ENCODE measurements at places on chromosomes 7 and 10.
A peak's percentile ranks its signal among the peaks of the same experiment; 100 is the strongest.

GRCh38 chr10:13916384-13916947 lies 329.7 kb downstream of the PRPF18 start:
- DNase-seq: no peak

GRCh38 chr10:124621637-124622036 lies 122.5 kb downstream of the FAM53B start:
- DNase-seq: peak; percentile 55

DNA sequence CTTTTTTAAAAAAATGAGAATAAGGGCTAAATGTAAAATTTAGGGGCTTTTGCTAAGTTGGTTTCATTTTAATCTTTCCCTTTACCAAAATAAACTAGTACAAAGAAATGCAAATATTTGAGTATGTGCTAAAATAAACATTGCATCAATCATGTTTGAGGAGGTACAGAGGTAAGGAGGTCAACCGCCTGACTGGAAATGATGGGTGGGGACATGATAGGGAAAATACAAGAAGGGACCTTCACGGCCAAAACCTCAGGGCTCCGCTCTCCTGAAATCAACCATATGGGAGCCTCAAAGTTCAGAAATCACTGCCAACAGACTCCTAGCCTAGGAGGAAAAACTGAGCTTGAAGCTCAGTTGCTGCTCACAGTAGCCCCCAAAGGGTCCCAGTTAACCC lies 207.6 kb downstream of the AHR start:
- no peak for DNase-seq

- peak; percentile 84 for DNase-seq
Measured at GRCh38 chr10:7121154-7121797, 289.6 kb downstream of the SFMBT2 start.

DNA sequence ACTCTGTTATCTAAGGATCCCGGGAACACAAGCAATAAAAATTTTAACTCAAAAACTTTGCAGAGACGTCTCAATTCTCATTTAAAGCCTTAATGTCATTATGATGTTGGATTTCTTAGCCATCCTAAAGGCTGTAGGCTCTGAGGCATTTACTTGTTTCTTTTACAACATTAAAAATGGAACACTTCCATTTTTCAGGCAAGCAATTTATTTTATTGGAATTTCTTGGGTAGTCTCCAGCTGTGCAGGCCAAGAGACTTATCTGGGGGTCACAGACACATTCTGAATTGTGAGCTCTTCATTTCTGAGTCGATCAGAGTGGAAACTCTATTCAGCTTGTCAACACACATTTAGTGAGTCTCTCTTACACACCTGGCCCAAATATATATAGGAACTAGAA lies 48.0 kb upstream of the KIF5B start:
- no peak for DNase-seq

GRCh38 chr7:45897042-45897690 lies 8.9 kb downstream of the IGFBP1 start:
- no peak for DNase-seq

DNA sequence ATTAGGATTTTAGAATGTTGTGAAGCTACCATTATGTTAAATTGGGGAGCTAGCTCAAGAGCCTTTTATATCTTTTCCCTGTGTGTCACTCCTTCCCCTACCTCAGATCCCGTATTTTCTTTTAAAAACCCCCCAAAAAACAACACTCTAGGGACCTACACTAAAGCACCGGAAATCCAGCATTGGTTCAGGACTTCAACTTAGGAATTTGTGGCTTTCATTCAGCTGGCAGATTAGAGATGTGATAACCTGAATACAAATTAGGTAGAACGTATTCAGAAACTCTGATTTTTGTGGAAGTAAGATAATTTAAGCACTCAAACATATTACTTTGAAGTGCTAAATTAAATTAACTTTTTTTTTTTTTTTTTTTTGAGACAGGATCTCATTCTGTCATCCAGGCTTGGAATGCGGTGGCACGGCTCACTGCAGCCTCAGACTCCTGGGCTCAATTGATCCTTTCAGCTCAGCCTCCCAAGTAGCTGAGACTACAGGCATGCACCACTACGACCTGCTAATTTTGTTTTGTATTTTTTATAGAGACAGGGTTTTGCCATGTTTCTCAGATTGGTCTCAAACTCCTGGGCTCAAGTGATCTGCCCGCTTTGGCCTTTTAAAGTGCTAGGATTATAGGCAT lies 6.8 kb downstream of the TBC1D12 start:
- no peak for DNase-seq

GRCh38 chr7:4399121-4399520 lies 283.0 kb upstream of the FOXK1 start:
- no peak for DNase-seq

DNA sequence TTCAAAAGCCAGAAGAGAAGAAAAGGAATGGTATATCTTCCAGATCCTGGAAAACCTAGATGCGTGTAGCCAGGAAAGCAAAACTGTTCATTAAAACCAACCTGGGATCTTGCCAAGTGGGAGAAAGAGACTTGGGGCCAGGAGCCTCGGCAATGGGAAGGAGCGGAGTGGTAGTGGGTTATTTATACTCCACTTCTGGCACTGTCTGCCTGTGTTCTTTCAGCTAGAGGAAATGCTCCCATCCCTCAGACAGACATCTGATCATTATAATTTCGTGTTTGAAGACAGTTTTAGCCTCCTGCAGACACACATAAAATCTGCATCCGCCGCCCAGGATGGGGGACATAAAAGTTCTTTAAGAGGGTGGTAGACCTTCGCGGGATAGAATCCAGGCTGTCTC lies 421.6 kb downstream of the RPS24 start:
- DNase-seq: no peak

DNA sequence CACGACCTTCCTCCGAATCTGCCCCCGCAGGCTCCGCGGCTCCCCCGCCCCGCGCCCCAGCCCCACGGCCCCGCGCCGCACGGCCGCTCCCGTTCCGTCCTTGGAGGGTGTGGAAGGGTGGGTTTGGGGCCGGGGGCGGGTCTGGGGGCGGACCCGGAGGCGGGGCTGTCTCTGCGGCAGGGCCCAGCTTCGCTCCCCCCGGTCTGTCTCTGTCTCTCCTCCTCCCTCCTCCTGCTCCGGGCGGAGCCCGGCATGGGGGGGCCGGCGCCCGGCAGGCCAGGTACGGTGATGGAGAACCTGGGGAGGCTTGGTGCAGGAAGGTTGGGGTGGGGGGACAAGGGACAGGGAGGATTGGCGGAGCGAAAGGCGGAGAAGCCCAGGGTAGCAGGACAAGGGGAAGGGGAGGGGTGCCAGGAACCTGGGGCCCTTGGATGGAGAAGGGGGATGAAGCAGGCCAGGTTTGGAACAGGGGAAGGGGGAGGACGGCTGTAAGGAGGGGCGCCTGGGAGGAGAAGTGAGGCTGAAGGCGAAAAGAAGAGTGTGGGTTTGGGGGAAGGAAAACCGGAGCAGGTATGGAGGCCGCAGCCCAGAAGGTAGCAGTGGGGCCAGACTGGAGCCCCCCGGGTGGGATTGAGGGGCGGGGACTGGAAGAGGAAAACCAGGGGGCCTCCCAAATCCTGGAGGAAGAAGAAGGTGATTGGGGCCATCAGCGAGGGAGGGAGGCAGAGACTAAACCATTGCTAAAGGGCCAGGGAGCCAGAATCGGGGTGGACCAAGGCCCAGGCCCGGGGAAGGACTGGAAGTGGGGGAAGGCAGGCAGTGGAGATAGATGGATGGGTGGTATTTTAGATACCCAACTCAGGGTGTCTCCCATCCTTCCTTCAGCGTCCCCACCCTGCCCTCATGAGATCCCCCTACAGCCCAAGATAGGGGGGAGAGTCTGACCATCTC lies at the start of gene NYAP1:
Gene NYAP1, plus strand, starts transcription at position 206 of the 951 bp plus-strand sequence. CDS start 1,385 bp downstream, outside the sequence.
- DNase-seq: peak; percentile 90

DNA sequence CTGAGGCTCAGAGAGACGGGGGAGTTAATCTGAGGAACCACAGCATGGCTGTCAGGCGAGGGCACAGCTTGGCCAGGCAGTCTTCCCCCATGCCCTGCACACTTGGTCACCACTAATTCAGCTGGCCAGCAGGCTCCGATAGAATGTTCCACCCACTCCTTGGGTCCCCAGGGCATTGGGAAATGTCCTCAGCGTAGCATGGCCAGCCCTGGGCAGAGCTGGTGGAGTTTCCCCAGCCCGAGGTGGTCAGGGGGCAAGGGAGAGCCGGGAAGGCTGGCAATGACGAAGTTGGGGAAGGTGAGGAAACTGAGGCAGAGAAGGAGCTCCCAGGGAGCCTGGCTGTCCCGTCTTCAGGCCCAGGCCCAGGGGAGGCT lies 12.1 kb upstream of the GRIFIN start:
- no peak for DNase-seq

GRCh38 chr10:132517951-132518521 lies 19.6 kb upstream of the INPP5A start:
- peak; percentile 36 for DNase-seq

- no peak for DNase-seq
Measured at GRCh38 chr10:43865265-43866135, 216.8 kb upstream of the ZNF32 start.

- no peak for DNase-seq
Measured at GRCh38 chr7:150407588-150408392, 28.7 kb downstream of the ZNF775 start.

DNA sequence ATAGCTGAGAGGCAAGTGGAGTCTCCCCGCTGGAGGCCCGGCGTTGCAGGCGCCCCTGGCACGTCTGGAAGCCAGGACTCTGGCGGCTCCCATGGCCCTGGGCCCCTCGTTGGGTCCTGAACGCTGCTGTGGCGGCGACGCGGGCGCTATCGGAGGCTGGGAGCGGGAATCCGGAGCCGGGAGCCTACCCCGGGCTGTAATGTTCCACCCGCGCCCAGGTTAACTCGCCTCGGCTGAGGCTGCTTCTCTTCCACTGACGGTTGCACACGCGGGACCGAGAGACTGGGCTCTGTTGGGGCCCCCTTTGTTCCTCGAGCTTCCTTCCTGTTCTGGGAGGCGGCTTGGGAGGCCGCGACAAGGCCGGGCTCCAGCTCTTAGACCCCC lies 1.3 kb upstream of the HOXA5 start:
- no peak for DNase-seq

GRCh38 chr7:141744131-141744530 lies 6.0 kb downstream of the SSBP1 start:
- no peak for DNase-seq

DNA sequence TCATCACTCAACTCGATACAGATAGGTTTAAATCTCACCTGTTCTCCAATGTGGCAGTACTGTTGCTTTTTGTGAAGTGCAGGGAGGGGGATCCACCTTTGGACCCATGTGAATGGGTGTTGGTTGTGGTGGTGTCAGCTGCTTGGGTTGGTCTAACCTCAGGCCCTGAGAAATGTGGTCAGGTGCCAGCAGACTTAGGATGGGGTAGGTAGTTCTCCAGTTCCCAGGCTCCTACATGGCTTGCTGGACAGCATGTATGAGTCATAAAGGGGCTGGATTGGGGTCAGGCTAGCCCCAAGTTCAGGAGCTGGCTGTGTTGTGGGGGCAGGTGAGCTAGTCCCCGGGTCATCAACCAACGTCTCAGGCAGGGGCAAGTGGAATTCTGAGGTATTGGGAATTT lies 472.6 kb upstream of the CNTNAP2 start:
- DNase-seq: no peak

GRCh38 chr7:151744656-151745638 lies 132.0 kb downstream of the PRKAG2 start:
- DNase-seq: no peak

- no peak for DNase-seq
Measured at GRCh38 chr10:29725133-29725720, 90.5 kb upstream of the SVIL start.

DNA sequence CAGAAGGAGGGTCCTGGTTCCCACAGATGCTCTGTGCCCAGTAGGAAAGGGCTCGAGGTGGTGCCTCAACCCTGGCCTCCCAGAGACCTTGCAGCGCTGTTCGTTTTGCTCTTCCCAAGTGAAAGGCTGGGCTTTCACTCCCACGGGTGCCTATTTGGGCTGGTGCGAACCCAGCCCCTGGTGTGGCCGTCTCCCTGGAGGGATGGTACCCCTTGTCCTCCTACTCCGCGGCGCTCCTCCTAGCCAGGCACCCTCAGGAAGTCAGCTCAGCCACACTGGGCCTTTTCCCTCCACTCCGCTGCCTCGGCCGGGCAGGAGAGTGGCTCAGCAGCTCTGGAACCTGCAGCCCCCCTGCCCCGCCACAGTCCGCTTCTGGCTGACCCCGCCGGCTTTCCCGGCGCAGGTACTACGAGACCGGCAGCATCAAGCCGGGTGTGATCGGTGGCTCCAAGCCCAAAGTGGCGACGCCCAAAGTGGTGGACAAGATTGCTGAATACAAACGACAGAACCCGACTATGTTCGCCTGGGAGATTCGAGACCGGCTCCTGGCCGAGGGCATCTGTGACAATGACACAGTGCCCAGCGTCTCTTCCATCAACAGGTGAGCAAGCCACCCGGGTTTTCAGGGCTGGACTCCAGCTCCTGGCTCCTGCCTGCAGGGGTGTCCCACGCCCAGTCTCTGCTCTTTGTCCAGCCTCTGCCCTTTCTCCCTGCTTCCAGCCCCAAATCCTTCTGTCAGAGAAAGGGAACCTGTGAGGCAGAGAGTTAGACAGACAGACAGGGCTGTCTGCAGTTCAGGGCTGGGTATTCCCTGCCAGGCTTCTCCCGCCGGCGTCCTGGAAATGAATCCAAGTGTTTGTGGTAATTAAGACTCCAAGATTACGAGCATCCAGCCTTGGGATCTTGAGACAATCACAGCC lies 5.2 kb downstream of the PAX2 start:
- DNase-seq: no peak

DNA sequence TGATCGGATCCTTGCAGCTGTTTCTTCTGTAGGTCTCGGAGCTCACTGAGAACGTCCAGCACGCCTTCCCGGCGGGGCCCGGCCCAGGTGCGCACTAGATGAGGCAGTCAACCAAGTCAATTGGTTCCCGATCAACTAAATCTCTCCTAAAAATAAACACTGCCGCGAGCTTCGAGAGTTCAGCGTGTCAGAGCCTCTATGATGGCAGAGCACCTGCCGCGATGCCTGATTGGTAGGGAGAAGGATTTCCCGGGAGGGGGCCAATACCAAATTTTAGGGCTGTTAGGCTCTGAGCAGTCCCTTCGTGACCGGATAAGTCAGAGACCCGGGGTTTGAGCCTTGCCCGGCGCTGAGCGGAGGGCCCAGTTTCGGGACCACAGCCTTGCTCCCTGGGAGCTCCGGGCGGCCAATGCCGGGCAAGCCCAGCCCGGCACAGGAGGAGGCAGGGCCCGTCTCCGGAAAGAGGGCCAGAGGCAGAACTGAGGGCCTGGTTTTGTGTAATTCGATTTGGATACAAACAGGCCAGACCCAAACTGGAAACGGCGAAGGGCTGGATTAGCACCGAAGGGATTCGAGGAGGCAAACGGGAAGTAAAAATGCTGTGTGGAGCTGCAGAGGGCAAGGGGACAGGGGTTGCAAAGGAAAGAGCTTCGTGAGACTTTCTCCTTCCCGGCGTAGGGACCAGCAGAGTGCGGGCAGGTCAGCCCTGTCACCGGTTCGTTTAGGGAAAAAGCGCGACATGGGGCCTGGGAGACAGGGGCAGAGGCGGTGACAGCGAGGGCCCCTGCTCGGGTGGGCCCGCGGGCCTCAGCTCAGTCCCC lies 569 bp downstream of the SLC26A5 start:
- peak; percentile 12 for DNase-seq

- DNase-seq: peak; percentile 70
Measured at GRCh38 chr7:80312139-80312661, 177.6 kb downstream of the GNAI1 start.

DNA sequence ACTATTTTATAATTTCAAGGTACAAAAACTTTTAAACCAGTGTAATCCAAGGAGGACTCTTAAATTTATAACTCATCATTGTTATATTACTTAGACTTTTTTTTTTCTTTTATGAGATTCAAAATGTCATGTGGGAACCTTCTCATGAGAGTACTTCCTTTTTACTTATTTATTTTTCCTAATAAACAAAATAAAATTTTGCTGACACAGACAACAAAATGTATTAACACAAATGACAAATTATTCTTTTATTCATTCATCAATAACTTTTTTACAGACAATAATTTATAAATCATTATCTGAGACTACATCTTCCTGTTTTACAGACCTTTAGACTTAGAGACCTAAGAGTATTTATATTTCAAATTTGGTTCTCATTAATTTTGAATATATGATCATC lies 706.2 kb downstream of the SUGCT start:
- DNase-seq: no peak

All from tongue (tissue), 3 donors.